Tongue (tissue), 3 donors: ENCODE measurements at places on chromosomes 1 and 21. TPM values are rescaled to one million over a fixed set of nuclear protein-coding genes. Genes with fewer than 3 reads are reported as not detected.
A peak's percentile ranks its signal among the peaks of the same experiment; 100 is the strongest.

CELA2A gene
- total RNA-seq = not detected

TFF3 gene
- total RNA-seq = 30.9 TPM

RGS16 gene
- 10.3 TPM for total RNA-seq

GJA8 gene
- not detected for total RNA-seq

S100A13 gene
- 42.5 TPM for total RNA-seq

LORICRIN gene
- not detected for total RNA-seq

ZBTB37 gene
- total RNA-seq = 16.7 TPM

DNA sequence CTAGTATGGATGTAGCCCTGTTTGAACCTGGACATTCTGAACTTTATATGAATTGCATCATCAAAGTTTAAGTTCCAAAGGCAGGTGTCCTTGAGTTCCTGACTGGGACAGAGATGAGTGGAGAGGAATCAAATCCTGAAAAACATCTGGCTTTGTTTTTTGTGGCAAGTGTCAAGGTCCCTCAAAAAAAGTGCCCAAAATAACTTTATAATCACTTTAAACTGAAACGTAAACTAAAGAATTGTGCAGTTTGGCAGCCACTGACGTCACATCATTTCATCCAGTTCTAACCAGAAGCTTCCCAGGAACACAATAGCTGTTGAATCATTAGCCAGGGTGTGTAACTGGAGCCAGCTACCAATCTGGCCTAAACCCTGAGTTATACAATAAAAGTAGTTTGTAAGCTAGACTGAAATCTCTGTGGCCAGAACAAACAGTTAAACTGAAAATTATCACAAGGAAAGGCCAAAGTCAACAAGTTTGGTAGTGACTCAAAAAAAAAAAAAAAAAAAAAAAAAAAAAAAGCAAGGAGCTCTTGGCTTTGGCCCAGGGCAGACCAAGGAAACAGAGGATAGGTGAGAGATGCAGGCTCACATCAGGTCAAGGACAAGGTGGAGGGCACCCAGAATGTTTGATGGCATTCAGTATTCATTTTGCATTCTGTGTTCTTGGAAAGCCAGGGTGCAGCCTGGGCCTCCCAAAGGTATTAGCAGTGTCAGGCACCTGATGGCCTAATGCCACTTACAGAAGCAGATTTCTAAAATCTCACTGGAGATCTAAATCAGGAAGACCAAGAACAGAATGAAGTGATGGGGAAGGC is 74.3 kb downstream of the TNFSF18 start:
- DNase-seq = no peak

DNA sequence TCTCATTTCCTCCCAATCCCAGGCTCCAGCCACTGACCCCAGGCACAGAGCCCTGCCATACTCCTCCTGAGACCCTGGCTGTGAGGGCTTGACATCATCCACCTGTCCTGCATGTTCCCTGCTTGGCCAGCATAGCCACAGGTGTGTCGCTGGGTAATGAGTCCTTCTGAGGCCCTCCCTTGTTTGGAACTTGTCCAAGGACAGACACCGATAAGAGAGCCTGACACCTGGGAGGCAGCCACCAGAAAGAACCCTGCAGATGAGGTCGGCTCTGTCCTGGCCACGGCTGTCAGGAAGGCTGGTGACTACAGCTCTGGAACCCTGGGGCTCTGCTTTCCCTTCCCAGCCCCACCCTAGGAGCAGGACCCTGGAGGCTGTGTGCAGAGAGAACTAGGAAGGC is 34.6 kb downstream of the TMEM63A start:
- no peak for DNase-seq

DNA sequence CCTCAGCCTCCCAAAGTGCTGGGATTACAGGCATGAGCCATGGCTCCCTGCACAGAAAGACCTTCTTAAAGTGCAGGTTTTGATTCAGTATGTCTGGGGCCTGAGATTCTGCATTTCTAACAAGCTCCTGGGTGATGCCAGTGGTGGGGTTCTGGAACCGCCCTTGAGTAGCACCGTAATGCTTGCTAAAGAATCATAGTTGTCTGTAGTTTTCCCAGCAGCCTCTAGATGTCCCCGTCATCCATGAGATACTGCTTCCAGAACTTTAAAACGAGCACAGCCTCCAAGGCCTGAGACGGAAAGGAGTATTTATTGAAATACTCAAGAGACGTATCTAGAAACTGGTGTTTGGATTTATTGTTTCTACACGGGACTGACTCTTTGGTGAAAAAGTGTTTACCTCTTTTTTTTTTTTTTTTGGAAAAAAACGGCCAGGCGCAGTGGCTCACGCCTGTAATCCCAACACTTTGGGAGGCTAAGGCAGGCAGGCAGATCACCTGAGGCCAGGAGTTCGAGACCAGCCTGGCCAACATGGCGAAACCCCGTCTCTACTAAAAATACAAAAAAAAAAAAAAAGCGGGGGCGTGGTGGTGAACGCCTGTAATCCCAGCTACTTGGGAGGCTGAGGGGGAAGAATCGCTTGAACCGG is 2.6 kb upstream of the TOR3A start:
- peak; percentile 89 for DNase-seq

DNA sequence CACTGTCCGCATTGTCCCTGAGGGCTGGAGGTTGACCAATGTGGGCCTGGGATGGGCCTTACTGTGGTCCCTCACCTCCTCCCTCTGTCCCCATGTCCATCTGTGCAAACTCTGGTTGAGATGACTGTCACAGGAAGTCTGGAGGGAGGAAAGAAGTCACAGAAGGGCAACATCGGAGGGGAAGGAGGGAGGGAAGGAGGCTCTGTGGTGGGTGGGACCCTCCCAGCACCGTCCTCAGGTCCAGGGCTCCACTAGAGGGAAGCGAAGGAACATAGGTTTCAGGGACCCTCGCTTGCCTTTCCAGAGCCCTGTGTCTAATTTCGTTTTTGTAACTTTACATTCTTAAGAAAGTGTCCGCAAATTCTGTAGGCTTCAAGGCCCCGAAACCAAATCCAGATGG is 111.3 kb upstream of the SLC44A3 start:
- no peak for DNase-seq

DNA sequence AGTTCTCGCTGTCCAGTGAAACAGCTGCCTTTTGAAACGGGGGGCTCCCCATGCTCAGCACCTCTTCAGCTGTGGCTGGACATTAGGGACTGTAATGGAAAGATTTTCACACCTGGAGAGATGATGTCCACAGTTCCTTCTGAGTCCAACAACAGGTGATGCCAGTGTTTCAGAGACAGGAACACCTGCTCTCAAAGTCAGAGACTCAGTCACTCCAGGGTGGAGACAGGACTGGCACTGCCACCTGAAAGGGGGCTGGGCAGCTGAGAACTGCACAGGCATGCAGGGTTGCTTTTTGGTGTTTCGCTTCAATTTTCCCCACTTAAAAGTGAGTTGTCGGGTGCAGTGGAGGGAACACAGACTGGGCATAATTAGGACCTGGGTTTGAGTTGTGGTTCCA is 124.8 kb downstream of the GALNT2 start:
- DNase-seq = no peak

GRCh38 chr1:185880779-185881333 is 146.7 kb downstream of the HMCN1 start:
- DNase-seq = no peak

DNA sequence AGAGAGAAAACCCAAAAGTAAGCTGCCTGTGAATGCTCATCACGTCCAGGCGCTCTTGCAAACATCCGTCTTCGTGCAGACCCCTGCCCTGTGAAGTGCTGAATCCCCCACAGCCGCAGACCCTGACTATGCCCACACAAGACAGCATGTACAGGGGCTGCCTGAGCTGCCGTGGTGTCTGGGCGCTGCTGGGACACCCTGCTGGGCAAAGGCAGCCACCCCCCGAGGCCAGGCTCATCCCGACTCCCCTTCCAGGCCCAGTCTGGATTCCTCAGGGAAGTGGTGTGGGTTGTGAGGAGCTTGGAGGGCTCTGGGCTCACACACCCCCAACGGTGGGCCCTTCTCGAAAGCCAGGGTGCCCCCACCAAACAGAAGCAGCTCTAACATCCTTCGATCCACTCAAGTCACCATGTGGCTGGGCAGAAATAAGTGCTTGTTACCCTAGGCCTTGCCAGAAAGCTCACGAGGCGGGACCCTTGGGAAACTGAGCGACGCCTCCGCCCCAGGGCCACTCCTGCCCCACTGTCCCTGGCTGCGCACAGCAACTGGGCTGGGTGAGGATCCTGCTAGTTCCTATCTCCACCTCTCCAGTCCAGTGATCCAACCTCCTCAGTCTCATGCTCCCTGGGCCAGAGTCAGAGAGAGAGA is 4.8 kb upstream of the WNT9A start:
- DNase-seq = no peak

- no peak for DNase-seq
Observed at GRCh38 chr1:200131551-200132125, 104.1 kb downstream of the NR5A2 start.

DNA sequence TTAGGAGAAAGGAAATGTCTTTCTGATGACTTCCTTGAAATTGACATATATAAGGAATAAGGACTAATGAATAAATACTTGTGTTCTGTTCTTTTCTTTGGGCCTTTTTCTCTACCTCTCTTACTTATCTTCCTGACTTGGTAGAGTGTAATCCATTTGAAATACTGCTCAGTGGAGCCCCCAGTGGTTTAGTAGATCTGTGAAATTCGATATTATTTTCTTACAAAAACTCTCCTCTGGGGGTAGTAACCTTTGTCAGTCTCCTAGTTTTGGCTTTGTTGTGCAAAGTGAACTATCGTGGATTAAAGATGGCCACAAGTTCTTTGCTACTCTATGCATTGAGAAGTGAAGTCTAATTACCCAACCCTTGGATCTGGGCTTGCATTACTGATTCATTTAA is 48.8 kb downstream of the DUSP10 start:
- no peak for DNase-seq

- no peak for DNase-seq
Observed at GRCh38 chr1:47213230-47213963, 18.6 kb downstream of the TAL1 start.

GRCh38 chr1:223244366-223245103 is 101.5 kb upstream of the TLR5 start:
- peak; percentile 18 for DNase-seq

DNA sequence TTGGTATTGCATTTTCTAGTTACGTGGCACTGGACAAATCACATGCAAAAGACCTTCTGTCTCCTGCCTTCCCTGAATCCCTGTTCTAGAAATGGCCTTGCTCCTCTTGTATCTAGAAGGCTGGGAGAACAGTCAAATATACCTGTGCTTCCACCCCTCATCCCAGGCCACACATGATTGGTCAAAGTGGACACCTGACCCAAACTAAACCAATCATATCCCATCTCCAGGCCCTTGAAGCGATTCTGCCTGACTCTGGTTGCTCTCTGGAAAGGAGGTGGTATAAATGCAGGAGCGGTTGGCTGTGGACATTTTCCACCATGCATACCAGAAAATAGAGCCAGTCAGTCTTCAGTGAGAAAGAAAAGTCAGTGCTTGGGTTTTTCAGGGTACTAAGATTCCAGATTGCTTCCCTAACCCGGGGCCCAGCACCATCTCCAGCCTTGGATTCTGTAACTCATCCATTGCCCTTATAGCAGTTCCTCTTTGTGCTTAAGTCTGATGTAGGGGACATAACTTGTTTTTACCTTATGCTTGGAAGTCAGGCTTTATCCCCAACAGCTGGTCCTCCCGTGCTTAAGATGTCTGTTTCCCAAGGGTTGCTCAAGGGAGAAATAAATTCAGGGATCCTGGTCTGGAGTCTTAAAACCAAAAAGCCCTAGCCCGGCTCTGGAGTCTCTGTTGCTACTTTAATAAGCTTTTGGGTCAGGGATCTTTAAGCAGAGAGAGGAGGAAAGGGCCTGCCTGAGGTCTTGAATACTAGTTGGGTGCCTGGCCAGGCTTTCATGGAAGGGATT is 7.7 kb upstream of the PHC2 start:
- no peak for DNase-seq

DNA sequence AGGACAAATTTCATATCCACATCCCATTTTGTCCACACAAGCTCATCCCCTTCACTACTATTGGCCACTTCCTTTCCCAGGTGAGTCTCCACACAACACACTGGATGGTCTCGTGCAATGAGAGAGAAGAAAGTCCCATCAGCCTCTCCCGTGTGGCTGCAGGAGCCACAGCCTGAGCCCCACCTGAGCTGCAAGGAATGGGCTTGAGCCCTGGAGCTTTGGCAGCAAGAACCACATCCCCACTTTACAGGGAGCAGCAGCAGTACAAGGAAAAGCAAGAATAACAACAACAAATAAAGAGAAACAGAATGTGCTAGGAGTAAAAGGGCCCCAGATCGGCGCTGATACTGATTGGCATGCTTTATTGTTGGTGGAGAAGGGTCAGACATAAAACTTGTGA is 117.7 kb downstream of the TPTE start:
- DNase-seq = no peak

DNA sequence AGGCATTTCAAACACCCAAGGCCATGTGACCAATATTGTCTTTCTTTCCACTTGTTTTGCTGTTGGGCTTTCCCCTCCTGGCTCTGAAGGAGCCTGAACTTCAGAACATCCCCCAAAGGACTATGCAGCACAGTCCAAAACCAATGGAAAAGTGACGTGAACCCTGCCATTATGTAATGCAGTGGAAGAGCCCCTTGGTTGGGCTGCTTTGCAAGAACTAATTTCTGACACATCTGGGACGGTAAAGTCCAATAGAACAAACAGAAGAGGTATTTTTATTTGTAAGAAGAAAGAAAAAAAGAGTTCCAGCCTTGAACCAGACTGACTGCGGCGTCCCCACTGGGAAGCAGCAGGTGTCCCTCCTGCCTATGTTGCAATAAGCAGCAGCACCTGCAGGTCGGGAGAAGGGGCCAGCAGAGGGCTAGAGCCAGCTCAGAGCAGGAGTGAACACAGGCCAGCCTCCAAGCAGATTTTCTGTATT is 116.7 kb downstream of the CDC7 start:
- DNase-seq = peak; percentile 90

- peak; percentile 11 for DNase-seq
Observed at GRCh38 chr1:156691191-156691590, 14.0 kb upstream of the NES start.

DNA sequence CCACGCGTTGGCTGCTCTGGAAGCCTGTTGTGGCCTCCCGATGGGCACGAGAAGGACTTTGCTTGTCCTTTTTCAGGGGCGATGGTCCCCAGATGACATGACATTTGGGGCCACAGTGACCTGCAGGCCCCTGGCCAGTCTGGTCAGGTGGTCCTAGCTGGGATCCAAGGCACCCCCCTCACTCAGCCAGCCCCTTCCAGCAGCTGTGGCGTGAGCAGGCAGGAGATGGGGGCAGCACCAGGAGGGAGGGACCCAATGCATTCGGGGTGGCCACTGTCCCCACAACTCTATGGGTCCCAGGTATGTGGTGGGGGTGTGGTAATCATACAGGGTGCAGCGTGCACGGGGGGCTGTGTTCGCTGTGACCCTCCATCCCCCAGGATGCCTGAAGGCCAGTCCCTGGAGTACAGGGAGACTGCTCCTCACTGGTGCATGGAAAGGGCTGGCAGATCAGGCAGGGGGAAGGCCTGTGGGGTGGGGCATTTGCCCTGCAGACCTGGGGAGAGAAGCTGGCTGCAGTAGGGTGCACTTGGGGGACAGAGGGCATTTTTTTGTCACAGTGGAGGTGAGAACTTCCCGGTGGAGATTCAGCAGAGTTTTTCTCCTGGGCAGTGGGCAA is 31.7 kb downstream of the WNT3A start:
- DNase-seq = no peak

DNA sequence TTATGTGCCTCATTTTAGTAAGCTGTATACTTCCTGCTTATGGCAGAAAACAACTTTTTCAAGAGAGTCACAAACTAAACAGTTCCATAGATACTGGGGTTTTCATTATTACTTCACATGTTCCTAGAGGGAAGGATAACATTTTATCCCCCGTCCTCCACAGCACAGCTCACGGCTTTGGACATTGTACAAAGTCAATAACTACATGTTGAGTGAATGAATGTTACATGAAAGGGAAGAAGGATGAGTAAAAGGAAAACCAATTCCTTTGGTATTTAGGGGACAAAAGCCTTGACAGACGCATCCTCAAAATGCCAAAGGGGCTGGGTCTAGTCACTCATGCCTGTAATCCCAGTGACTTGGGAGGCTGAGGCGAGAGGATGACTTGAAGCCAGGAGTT is 14.8 kb downstream of the PI4KB start:
- DNase-seq = no peak
